ENCODE measurements at places on chromosomes 7 and 10.

GRCh38 chr10:129772468-129773358, 191.4 kb downstream of the EBF3 start:
- DNase-seq: no peak

DNA sequence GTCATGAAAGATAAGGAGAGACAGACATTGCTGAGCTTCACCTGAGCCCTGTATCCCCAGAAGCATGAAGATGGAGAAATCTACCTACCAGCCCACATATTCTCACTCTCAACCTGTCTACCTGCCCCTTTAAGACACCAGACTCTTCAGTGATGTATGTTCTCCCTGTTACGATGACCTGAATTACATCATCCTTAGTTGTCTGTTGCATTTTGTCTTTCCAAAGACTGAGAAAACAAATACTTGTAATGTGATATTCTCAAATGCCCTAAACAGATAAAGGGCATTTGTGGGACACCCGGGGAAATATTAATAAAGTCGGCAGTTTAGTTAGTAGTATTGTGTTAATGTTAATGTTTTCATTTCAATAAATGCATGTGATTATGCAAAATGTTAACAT, 305.8 kb upstream of the IGFBP3 start:
- no peak for DNase-seq

GRCh38 chr10:31709028-31709427, 219.6 kb downstream of the ARHGAP12 start:
- no peak for DNase-seq

- DNase-seq: no peak
These were observed 118.4 kb upstream of the CACUL1 start for GRCh38 chr10:118873091-118873737.

GRCh38 chr7:45812946-45813345, 59.9 kb downstream of the CCDC201 start:
- no peak for DNase-seq

- no peak for DNase-seq
These were observed 16.2 kb downstream of the ZNF425 start for GRCh38 chr7:149109969-149110368.

DNA sequence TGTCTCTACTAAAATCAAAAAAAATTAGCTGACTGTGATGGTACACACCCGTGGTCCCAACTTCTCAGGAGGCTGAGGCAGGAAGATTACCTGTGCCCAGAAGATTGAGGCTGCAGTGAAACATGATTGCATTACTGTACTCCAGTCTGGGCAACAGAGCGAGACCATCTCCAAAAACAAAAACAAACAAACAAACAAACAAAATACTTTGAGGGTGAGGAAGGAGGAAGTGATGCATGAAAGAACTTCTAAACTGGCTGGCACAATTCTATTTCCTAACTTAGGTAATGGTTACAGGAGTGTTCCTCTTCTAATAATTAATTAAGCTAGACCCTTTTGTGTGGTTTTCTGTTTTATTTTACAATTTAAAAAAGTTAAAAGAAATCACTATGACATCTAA, 15.5 kb downstream of the WAPL start:
- no peak for DNase-seq

DNA sequence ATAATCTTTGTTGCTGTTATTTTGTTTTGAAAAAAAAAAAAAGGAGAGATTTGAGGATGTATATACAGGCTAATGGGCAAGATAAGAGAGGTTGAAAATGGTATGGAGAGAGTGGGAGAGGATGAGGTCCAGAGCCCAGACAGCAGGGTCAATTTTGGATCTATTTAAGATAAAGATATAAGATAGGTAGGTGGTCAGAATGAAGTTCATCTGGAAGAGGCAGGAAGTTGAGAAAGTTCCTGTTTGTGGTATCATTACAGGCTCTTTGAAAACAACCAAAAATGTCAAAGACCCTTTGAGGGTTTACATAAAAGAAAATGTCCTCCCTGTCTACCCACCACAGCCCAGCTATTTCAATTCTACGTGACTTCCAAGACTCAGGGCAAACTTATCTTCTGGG, 7.5 kb downstream of the CEP41 start:
- no peak for DNase-seq

DNA sequence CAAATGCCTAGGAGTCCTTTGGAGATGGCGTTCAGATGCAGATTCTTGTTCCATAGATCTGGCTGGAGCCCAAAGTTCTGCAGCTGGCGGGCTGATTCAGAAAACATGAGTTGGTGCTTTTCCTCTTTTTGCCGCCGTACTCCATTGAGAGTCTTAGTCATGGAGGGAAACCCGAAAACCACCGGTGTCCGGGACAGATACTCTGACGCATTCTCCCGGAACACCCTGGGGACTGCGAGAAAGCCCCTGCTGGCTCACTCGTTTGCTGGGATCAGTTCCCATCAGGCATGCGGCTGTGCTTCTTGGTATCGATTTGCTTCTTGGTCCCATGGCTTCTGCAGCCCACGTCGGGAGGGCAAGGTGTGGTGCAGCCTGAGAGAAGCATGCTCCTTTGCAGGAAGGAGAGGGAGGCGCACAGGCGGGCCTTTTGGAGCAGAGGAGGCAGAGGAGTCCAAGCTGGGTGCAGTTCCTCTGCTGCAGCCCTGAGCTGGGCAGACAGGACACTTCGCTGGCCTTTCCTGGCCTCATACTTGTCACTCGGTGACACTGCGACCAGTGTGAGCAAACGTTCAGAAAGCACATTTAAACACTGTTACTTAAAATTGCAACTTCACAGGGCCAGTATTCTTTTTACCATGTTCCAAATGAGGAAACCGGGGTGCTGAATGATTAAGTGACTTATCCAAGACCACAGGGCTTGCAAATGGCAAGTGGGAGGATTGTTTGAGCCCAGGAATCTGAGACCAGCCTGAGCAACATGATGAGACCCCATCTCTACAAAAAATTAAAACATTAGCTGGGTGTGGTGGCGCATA, 30.6 kb upstream of the PFKFB3 start:
- DNase-seq: no peak

DNA sequence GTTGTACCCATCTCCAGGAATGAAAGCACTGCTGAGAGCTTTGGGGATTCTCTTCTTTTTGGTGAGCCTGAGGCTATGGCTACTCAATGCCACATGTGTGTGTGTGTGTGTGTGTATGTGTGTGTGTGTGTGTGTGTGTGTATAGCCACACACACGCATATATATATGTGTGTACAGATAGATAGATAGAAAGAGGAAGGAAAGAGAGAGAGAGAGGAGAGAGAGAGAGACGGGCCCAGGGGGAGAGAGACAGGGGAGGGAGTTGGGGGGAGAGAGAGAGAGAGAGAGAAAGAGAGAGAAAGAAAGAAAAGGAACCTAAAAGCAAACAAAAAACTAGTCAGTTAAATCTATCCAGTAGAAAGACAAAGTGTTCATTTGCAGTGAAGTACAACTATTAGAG, 8.3 kb downstream of the SLC13A4 start:
- no peak for DNase-seq

DNA sequence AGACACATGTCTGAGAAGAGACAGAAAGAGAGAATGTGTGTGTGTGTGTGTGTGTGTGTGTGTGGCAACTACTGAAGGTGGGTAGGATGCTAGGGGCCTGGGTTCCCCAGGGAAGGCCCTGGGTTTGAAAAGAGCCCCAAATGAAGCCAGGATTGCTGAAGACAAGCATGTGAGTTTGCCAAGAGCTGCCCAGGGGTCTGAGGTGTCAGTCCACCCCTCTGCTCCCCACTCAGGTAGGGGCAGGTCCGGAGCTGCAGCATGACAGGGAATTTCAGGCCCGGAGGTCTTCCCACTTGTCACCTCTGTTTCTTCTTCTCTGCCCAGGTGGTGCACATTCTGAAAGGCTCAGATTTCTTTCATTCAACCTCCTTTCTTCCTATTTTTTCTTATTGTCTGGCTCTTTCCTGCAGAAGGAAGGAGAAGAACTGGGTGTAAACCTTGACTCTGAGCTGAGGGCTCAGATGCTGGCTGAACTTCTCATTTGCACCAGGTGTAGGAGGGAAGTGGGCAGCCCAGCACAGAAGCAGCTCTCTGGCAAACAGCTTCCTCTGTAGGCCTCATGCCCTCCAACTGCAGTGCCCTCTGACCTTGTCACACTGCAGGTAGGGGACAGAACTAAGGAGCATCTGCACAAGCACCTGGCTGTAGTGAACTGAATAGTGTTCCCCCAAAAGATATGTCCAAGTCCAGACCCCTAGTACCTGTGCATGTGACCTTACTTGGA, 79.6 kb upstream of the LRRC4 start:
- no peak for DNase-seq

- DNase-seq: no peak
These were observed 44.7 kb downstream of the MXI1 start for GRCh38 chr10:110252151-110252550.

DNA sequence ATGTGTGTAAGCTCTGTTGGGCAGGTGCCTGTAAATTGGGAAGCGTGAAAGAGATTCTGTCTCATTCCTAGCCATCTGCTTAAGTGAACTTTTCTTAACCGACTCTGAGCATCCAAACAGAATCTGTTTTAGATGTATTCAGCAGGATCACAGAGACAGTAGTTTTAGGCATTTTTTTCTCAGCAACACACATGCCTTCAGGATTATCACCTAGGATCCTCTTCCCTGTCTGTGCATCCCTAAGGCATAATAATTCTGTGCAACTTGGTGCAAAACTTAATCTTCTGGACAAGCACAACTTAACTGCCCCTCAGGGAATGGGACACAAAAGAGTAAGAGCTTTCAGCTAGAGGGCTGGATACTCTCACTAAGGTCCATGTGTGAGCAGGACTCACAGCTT, 284.8 kb downstream of the C7orf25 start:
- DNase-seq: no peak

DNA sequence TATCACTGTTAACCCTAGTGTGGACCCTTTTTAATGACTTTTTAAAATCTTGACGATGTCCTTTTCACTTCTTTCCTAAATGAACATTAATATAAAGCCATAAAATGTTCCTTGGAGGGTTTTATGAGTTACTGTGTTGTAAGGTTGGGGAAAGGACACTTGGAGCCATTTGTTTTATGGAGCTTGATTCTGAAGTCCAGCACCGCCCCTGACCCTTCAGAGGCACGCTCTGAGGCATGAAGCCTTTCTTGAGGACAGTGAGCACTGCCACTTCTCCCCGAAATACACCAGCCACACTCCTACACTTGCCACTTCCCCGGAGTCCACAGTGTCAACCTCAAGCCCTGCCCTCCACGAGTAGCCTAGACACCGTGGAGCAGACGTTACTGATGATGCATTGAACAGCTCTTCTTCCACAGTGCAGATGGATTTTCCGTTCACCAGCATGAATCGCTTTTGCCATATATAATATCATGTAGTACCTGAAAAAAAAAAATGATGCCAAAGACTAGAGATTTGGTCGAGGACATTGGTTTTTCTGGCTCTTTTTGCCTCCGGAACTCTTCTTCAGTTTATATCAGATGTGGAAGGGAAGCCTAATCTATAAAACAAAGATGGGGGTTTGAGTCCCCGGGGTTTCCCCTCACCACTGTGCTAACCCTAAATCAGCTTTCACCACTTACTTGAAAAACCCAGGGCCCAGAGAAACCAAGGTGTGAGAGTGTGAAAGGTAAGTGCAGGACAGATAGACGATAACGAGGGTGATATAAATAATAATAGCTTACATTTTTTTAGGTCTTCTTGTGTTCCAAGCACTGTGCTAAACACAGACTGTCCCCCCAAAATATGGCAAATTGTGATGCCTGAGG, 652.6 kb upstream of the GALNT17 start:
- DNase-seq: no peak

GRCh38 chr10:49154641-49155040, 20.8 kb upstream of the FAM170B start:
- no peak for DNase-seq

GRCh38 chr10:44769450-44769849, 141.7 kb upstream of the TMEM72 start:
- no peak for DNase-seq

- no peak for DNase-seq
These were observed 21.5 kb downstream of the ADAMTS14 start for GRCh38 chr10:70693619-70694335.

DNA sequence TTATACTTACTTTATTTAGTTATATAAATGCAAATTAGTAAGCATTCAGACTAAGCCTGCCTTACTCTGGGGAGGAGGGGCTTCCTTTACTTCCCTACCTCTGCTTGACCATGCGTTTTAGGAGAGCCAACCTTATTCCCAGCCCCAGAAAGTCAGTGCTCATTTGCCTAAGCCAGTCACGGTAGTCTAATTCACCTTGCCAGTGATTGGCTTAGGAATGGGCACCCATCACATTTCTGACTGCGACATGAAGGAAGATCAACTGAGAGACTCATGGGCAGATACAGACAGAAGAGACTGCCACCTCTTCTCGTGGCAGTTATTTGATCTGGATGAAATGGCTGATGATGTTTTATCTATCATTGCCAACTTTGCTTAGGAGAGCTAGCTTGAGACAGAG, 29.5 kb downstream of the RPA3 start:
- no peak for DNase-seq

DNA sequence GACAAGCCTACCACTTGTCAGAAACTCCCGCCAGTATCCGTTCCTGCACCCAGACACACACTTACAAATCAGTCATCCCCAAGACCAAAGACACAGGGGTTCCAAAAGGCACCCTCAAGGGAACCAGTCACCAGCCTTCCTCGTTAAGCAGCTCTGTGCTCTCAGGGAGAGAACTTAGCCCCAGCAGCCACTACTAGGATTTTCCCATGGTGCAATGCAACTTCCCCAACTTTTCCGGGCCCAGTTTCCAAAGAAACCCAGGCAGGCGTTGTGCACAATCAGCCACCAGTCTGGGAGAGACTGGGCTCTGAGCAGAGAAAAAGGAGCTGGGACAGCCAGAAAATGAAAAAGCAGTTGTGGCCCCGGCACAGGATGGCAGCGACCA, 1.2 kb downstream of the DLG5 start:
- DNase-seq: no peak

- DNase-seq: no peak
These were observed 494 bp downstream of the REPIN1 start for GRCh38 chr7:150368884-150369747.

DNA sequence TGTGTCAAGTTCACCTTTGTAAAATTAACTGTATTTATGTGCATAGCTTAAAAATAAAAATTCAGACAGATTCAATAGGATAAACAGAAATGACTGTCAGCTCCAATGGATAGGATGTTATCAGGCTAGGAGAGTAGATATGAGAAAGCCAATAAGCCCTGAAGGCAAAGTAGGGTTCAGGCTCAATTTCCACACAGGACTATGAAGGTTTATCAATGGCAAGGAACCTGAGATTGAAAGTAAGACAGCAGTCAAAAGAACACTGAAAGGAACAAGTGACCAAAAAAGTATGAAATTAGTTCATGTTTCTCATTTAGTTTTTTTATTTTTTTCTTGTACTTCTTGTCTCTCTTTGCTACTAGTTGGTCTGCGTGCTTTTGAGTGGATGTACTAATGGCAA, 121.4 kb downstream of the ELMO1 start:
- DNase-seq: no peak

DNA sequence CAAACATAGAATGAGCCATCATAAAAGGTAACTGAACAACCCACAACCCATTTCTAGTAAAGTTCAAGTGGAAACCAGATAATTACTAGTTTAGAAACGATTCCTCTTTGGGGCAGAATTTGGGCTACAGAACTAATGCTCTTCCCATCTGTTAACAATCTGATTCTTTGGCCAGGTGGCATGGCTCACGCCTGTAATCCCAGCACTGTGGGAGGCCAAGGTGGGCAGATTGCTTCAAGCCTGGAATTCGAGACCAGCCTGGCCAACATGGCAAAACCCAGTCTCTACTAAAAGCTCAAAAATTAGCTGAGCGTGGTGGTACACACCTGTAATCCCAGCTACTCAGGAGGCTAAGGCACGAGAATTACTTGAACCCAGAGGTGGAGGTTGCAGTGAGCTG, 18.5 kb downstream of the CYP51A1 start:
- no peak for DNase-seq

GRCh38 chr10:130029209-130029608, 65.1 kb upstream of the EBF3 start:
- DNase-seq: no peak

All from SHP77 (cell line).